PC-3 (cell line): ENCODE measurements at places on chromosomes 12 and 14. TPM values are rescaled to one million over a fixed set of nuclear protein-coding genes. Genes with fewer than 3 reads are reported as not detected.
A peak's percentile ranks its signal among the peaks of the same experiment; 100 is the strongest.

DNA sequence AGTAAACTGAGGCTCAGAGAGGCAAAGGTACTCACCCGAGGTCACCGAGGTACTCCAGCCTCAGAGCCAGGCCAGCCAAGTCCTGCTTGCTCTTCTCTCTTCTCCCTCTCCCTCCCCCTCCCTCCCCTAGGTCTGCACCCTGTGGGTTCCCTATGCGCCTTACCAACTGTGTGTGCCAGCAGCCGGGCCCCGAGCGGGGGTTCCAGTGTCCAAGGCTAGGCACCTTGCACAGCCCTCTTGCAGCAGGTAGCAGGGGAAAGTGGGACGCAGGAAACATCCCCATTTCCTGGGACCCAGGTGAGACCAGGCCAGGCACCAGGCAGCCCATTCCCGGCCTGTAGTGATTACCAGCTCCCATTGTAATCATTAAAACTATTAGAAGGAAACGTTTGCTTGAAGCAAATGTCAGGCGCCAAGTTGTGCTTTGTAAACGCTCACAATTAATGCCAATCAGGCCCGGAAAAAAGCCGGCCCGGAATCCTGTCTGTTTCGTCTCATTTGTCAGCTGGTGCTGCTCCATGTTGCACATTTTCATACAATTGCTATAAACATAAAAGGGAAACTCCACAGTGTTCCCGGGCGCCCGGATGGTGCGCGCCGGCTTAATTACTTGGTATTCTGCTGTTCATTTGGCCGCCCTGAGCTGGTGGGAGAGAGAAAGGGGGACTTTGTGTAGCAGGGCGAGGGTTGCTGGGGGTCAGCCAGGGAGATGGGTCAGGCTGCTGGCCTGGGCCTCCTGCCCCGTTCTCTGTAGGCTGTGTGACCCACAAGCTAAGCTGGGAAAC, 11.9 kb downstream of the FAM222A start:
- no peak overlapping the region for H3K27ac ChIP-seq
- H3K4me3 ChIP-seq, result no peak overlapping the region
- no peaks in the 10 kb centered on the region for H3K4me1 ChIP-seq

The TMEM30B gene
- 70.6 and 85.3 TPM in 2 replicates for total RNA-seq

The CISTR gene
- not detected in 2 replicates for total RNA-seq

DNA sequence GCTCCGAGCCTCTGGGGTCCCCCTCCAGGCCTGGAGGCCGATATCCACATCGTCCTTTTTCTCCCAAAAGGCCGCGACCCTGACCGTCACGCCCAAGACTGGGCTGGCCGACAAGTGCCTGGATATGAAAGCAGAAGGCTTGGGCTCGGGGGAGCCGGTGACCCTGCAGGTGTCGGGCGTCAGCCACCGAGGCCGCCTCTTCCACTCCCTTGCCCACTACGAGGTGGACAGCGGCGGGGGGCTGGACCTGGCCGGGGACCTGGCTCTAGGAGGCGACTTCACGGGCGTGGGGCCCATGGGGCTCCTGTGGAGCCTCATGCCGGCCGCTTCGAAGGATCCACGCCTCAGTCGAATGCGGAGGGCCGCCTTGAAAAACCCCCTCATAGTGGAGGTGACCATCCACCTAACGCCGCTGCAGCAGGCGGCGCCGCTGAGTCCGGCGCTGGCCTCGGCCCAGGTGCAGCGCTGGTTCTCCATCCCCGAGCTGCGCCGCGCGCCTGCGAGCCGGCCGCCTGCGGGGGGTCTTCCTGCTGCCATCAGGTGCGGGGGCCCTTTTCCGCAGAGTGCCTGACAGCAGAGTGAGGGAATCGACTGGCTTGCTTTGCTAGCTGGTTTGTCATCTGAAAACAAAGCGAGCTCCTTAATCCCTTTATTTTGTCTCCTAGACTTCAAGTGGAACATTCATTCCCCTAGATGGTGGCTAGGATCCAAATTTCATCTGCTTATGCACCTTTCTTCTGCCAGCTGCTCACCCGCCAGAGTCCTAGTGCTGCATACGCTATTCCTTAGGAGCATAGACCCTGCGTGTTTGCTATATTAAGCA, 10.6 kb upstream of the DNAL1 start:
- no peaks in the 10 kb centered on the region for H3K27me3 ChIP-seq
- H3K4me1 ChIP-seq, result peaks cover 10% of the 10 kb centered on the region
- peak; percentile 40 for DNase-seq
- H3K4me3 ChIP-seq, result peak overlapping the region; percentile 64
- no peak overlapping the region for H3K27ac ChIP-seq
- H3K36me3 ChIP-seq, result no peaks in the 10 kb centered on the region

The P2RX7 gene
- total RNA-seq, result 1.6 and 6.0 TPM in 2 replicates

GRCh38 chr14:89498878-89499277, 81.8 kb upstream of the FOXN3 start:
- DNase-seq, result no peak
- no peaks in the 10 kb centered on the region for H3K36me3 ChIP-seq
- no peak overlapping the region for H3K4me3 ChIP-seq
- no peaks in the 10 kb centered on the region for H3K27me3 ChIP-seq
